ENCODE measurements at places on chromosomes 2 and 18. TPM values are rescaled to one million over a fixed set of nuclear protein-coding genes. Genes with fewer than 3 reads are reported as not detected.

GRCh38 chr2:232323328-232323650 lies 55.3 kb upstream of the ALPP start:
- DNase-seq: no peak

The COLEC11 gene
- 2.9 TPM for total RNA-seq

The KRTCAP3 gene
- 1.4 TPM for total RNA-seq

GRCh38 chr2:26559556-26559955 lies 81.6 kb downstream of the CIB4 start:
- no peak for DNase-seq

DNA sequence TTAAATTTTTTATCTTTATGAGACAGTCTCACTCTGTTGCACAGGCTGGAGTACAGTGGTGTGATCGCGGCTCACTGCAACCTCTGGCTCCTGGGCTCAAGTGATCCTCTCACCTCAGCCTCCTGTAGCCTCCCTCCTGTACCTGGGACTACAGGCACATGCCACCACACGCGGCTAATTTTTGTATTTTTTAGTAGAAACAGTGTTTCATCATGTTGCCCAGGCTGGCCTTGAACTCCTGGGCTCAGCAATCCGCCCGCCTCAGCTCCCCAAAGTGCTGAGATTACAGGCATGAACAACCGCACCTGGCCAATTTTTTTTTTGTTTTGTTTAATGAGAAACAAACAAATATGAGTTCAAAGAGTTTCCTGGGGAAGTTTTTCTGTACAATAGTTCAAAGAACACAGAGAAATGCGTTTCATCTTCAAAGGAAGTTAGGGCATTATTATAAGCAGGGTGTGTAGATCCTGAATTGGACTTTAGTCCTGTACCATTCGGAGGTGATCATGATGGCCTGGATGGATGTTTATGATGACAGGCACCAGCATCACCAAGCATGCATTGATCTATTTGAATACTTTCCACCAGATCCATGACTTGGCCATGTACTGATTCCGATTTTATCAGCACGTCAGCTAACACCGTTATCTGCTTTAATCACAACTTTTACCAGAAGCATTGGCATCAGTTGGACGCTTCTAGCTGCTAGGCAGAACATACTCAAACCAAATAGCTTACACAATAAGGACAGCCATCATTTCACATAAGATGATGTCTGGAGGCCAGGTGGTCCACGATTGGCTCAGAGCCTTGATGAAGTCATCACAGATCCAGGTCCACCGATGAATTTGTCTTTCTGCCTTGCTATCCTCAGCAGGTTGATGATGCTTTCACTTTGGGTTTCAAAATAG lies 28.9 kb downstream of the TCF23 start:
- no peak for DNase-seq

The ANKRD30BL gene
- not detected for total RNA-seq

GRCh38 chr2:37720533-37721200 lies 49.2 kb upstream of the CDC42EP3 start:
- no peak for DNase-seq

The ACTG2 gene
- total RNA-seq: 0.67 TPM

The FAP gene
- total RNA-seq: not detected

- DNase-seq: no peak
Observed at GRCh38 chr18:44602845-44603244, 77.8 kb upstream of the SETBP1 start.

- DNase-seq: peak; percentile 81
Observed at GRCh38 chr2:9914384-9915065, 37.0 kb upstream of the GRHL1 start.

GRCh38 chr2:127411653-127412369 lies 6.4 kb upstream of the PROC start:
- no peak for DNase-seq

DNA sequence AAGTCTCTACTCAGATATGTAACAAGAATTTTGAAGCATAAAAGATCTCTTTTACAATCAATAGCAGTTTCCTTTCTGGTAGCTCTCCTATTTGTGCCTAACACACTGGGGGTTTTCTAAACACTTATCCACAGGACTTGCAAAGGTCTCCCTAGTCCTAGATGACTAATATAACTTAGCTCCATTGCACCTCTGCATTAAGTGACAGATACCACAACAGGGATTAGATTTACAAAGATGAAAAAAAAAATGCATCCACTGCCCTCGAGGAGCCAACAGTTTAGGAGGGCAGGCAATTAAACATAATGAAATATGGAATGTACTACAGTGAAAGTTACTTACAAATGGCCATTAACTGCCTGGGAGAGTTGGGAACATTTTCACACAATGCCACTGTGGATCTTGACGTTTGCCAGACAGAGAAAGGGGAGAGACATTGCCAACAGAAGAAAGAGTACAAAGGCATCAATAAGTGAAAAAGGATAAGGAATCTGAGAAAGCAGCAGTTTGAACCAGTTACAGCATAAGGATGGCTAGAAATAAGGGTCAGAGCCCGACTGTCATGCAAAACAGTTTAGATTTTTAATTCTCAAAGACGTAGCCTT lies 14.3 kb downstream of the PPP3R1 start:
- DNase-seq: no peak

GRCh38 chr2:222064286-222064685 lies 234.5 kb downstream of the PAX3 start:
- DNase-seq: no peak

- DNase-seq: no peak
Observed at GRCh38 chr2:64323197-64323596, 130.8 kb upstream of the LGALSL start.

DNA sequence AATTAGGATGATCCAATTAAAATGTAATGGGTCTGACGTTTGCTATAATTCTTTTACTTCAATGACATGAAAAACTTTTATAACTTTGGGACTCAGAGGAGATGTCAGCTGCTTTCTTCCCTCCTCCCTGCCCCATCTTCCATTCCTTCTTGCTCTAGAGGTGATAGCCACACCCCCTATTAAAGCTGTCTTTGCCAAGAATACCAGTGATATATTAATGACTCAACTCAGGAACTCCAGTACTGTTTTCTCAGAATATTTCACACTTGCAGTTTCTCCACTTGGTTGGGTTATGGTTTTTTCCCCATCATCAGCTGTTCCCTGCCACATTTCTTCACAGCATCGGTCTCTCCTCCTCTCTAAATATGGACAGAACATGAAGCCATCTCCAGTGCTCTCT lies 184.0 kb downstream of the KCNE4 start:
- DNase-seq: no peak

DNA sequence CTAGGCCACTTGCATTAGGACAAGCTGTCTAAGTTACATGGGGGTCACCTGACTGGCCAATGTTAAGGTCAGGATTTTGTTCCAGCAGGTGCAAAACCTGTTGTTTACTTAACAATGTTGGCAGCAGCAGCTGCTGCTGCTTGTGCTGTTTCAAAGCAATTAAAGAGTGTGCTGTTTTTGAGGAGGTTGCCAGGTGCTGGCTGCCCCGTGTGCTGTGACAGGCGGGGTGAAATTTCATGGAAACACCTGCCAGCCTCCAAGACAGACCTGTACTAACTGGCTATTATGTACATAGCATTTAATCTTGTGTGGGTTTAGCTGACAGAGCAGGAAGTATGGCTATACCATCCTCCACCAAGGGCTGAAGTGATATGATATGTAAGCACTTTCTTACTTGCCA lies 224.9 kb downstream of the ASXL3 start:
- DNase-seq: no peak

GRCh38 chr2:196459539-196459938 lies 180.0 kb upstream of the CCDC150 start:
- DNase-seq: peak; percentile 6

The CNTNAP5 gene
- total RNA-seq: not detected

The NR4A2 gene
- 5.6 TPM for total RNA-seq

The GREB1 gene
- total RNA-seq: 0.42 TPM

DNA sequence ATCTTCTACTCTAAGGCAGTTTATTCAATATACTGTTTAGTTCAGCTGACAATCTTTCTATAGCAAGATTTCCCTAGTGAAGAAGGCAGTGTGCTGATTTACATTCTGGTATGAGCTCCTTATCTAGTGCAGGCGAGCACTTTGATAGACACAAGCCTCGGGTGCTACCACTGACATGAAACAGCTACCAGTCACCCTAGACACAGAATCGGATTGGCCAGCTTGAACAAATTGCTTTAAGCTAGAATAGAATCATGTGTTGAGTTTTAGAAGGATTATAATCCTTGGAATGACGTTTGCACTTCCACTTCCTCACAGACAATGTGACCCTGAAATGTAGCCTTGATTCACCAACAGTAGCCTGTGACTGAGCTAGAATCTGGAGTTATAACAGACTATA lies 394.0 kb downstream of the EPHA4 start:
- DNase-seq: no peak

DNA sequence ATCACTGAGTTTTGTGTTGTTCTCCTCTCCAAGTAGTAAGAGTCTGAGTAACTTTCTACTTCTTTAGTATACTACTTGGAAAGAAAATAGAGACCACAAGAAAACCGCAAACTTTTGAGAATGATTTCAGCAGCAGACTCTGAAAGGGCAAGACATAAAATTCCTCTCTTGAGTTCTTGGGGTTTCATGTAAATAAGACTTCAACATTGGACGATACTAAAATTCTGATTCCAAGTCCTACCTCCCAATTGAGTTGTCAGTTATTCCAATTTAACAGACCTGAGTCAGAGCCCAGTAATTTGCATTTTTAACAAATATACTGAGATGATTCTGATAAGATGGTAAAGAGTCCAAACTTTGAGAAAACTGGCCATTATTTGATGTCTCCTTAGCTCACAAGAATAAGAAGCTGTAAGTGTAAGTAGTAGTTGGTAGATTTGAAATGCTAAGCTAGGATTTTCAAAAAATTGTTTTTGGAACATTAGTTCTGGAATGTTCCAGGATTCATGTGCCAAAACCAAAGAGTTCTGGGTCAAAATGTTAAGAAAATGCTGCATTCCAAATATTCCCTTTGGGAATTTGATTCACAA lies 261.6 kb upstream of the SPOPL start:
- no peak for DNase-seq

- DNase-seq: no peak
Observed at GRCh38 chr18:3493501-3494244, 43.7 kb downstream of the TGIF1 start.

- no peak for DNase-seq
Observed at GRCh38 chr2:111169268-111169667, 48.6 kb downstream of the BCL2L11 start.

The CACNB4 gene
- total RNA-seq: 0.16 TPM

The ALPG gene
- not detected for total RNA-seq

DNA sequence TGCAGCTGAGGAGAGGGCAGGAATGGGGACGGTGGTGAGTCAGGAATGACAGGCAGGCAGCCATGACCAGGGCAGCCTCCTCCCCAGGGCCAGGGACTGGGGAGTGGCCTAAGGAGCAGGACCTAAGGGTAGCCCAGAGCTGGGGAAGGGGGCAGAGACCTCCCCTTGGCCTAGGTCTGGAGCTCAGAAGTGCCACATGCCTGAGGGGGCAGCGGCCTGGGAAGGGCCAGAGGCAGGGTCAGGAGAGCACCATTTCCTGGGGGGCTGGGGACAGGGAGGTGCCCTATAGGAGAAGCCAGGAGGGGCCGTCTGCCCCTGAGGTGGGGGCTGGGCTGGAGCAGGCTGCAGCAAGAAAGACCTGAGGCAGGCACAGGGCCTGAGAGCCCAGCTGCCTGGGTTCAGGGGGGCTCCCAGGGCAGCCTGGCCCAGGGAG lies 20.9 kb downstream of the CFLAR start:
- DNase-seq: no peak

- no peak for DNase-seq
Observed at GRCh38 chr2:109400102-109400501, 213.7 kb downstream of the SEPTIN10 start.

DNA sequence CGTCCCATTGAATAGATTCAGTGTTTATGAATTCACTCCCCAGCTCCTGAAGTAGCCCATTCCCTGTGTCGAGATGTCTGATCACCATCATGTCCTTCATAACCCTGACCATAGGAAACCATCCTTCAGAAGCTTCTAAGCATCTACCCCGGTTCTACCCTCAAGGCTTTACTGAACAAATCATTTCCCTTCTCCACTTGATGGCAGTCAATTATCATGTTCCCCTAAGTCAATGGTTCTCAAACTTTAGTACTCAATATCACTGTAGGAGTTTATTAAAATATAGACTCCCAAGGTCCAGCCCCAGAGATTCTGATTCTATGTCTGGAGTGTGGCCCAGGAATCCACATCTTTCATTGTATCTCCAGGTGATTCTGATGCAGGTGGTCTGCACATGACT lies 228.4 kb upstream of the SP5 start:
- DNase-seq: no peak

GRCh38 chr2:199101487-199101886 lies 356.3 kb downstream of the SATB2 start:
- DNase-seq: no peak

GRCh38 chr18:58597649-58598048 lies 31.2 kb downstream of the ALPK2 start:
- no peak for DNase-seq

- DNase-seq: no peak
Observed at GRCh38 chr2:154698296-154698720, at the start of gene KCNJ3. TSS of gene KCNJ3 (plus strand) at chr2:154698695. CDS start at chr2:154698776, 81 bp downstream.

DNA sequence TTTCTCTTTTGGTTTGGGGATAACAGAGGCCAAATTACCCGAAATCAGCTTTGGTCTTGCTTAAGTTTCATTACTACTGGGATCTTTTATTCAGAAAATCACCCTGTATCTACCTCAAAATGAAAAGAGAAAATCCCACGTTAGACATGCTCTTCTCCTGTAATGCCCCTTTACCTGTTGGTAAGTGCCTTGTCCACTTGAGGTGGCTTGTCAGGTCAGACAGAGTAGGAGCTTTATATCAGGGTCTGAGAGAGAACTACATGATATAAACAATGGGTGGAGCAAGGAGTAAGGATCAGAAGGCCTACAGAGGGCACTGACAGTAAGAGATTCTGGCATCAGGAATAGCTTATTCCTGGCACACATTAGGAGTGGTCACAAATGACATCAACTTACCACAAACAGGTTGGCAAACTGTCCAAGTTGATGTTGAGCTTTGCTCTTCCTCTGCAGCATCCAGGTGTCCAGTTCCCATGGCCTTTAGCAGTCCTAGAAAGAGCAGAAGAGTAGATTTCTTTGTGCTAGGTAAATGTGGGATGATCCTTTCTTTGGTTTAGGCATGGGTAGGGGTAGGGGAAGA lies at the start of gene REG1B:
REG1B (minus strand) TSS at position 209 of the 580 bp plus-strand sequence. CDS start 381 bp downstream, outside the sequence.
- DNase-seq: no peak

The LIPT1 gene
- 8.6 TPM for total RNA-seq

- DNase-seq: no peak
Observed at GRCh38 chr2:69491864-69492263, 54.6 kb upstream of the NFU1 start.

The HOXD12 gene
- total RNA-seq: not detected

DNA sequence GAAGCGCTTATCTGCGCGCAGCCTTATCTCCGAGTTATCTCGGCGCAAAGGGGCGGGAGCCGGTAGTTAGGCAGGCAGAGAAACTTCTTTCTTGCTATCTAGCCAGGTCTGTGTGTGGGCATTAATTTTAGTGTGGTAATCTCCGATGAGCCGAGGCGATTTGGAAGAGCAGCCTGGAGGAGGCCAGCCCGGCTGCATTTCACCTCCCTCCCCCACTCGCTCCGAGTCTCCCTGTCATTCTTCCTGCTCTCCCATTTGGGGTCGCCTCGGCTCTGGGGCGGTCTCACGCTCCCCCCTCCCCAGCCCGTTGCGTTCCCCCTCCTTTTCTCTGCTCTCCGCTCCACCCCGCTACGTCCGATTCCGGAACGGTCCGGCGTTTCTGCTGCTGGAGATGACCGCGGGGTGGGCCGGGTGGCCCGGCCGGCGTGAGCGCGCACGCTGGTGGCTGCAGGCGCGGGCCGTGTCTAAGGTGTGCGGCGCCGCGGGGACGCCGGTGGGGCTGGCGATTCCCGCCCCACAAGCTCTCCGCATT lies 566 bp downstream of the GATA6 start:
- no peak for DNase-seq

Measured in K562 (cell line).